ENCODE measurements at places on chromosomes 11 and 22.

DNA sequence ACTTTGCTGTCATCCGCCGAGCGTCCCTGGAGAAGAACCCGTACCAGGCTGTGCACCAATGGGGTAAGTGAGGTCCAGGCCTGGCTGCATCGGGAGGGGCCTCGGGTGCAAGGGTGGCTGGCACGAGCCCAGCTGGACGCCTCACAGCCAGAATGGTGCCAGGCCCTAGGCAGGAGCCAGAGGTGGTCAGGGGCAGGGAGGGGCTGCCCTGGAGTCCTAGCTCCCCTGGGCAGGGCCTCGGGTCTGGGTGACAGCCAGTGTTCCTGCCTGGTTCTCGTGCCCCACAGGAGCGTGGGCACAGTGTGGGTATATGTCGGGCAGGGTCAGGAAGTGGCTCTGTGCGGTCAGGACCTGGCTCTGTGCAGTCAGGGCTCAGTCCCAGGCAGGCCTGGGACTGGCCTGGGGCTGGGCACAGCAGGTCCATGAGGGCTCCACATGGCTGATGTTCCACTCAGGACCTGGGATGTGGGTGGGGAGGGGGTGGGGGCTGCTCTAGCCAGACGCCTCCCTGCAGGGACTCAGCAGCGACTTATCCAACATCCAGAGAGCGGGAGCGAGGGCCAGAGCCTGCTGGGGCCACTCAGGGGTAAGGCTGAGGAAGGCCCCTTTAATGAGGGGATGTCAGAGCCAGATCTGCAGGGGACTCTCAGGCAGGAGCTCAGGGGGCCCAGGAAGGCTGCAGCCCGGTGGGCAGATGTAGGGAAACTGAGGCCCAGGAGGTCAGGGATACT, 1.2 kb downstream of the TSPAN32 start:
- no peak for DNase-seq

DNA sequence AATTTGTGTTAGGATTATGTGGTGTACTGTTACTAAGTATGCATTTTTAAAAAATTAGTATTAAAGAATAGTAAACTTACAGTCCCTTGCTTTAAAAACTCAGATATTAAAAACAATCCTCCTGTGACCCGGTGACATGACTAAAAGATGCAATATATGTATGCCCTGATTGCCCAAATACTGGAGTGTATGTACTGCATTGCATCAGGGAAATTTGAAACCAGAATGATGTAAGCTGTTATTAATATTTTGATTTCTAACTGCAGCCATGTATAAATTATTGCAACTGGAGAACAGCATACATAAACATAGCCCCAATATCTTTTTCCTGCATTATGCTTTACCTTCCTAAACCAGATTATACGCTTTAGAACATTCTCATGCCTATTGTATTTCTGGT, 3.7 kb upstream of the HSPA8 start:
- DNase-seq = no peak

DNA sequence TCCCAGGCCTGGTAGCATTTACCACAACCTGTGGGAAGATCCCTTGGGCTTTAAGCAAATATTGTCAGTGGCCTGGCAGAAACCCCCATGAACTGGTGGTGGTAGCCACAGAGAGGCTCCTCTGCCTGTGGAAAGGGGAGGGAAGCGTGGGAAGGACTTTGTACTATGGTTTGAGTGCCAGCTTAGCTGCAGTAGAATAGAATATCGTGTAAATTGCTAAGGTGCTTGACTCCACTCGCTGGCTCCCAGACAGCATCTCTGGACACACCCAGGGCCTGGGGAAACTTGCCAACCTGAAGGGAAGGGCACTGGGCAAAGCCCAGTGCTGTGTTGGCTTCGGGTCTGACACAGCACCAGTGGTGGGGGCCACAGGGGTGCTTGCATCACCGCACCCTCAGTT, 52.6 kb downstream of the XRRA1 start:
- DNase-seq = no peak

GRCh38 chr22:46801331-46801811, 38.9 kb downstream of the TBC1D22A start:
- no peak for DNase-seq

DNA sequence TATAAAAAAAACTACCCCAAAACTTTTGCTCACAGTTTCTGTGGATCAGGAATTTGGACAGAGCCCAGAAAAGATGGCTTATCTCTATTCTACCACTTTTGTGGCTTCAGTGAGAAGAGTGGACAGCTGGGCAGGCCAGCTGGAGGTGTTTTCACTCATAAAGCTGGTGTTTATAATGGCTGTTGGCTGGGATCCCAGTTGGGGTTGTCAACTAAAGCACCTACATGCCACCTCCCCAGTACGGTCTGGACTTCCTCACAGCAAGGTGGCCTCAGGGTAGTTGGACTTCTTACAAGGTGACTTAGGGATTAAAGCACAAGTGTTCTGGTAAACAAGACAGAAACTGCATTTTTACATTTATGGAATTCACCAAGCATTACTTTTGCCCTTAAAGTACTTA, 171.0 kb downstream of the NELL1 start:
- peak; percentile 80 for DNase-seq

DNA sequence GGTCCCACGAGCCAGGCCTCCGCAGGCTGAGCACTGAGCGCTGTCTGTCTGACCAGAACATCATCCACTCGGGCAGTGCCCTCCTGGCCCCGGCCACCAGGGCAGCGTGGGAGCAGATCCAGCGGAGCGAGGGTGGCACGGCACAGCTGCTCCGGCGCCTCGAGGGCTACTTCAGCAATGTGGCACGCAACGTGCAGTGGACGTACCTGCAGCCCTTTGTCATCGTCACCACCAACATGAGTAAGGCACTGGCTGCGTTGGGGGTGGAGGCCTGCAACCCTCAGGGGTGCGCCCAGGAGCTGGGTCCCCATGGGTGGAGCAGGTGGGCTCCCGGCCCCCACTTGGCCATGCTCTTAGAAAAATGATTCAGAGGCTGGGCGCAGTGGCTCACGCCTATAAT, 49.7 kb upstream of the PRODH start:
- DNase-seq = no peak

GRCh38 chr11:123682696-123683410, 28.4 kb upstream of the SCN3B start:
- DNase-seq = no peak

DNA sequence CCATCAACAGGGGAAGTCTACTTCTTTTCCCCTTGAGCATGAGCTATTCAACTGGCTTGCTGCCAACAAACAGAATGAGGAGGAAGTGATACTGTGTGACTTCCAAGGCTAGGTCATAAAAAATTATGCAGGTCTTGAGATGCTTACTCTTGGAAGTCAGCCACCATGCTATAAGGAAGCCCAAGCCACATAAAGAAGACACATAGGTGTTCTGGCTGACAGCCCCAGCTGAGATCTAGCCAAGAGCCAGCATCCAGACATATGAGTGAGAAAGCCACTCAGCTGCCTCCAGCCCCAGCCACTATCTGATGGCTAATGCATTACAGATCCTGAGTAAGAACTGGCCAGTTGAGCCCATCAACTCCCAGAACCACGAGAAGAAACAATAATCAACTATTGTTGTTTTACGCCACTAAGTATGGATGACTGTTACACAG, 31.0 kb upstream of the PPP2R1B start:
- no peak for DNase-seq

DNA sequence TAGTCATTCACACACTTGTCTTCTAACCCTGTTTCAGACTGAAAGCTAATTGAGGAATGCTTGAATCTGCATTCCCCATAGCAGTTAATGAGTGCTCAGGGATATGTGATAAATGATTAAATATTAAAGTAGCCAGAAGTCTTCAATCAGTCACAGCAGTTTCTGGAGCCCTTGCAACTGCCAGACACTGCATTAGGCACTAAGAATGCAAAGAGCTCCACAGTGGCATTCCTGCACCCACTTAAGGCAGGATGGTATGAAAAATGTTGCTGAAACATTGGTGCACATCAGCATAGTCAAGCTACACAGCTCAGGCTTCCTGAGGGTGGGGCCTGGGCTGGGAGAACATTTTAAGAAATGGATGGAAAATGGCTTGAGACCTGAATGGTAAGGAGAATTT, 6.5 kb downstream of the DTX4 start:
- no peak for DNase-seq

DNA sequence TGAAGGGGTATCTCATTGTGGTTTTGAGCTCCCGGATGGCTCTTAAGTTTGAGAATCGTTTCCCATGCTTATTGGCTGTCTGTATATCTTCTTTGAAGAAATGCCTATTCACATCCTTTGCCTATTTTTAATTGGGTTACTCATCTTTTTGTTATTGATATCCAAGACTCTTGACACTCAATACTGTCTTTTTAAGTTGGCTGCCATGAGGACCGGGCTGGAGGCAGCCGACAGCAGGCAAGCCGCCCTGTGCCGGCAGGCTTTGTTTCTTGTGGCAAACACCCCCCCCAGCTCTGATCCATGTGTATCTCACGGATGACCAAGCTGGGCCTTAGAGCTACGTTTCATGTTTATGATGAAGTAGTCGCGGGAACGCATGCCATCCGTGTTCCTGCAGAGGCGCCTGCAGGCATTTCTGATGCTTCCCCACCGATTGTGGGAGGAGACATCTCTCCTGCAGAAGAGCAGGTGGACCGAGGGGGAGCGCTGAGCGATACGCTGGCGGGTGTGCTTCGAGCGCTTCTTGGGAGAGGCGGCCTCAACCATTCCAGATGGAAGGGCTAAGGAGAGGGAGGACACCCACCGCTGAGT, 95.8 kb downstream of the TBC1D22A start:
- no peak for DNase-seq

DNA sequence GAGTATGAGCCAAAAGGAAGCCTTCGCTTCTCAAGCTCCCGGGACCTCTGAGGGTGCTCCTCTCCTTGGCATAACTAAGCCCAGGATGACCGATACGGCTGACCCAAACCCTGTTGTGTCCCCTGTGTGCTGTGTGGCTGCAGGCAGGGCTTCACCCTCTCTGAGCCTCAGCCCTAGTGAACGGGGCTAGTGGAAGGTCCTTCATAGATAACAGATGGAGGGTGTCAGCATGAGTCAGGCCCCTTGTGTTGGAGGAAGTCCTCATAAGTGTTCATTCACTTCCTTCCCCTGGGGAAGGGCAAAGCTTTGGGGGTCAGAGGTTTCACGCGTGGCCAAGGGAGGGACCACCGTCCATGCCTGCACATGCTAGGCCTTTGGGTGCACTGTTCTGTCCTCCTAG, 21.5 kb downstream of the SHISAL1 start:
- DNase-seq = no peak

- DNase-seq = peak; percentile 47
These were observed 935 bp upstream of the RCOR2 start for GRCh38 chr11:63917692-63918506.

- no peak for DNase-seq
These were observed 4.2 kb upstream of the HBD start for GRCh38 chr11:5238486-5238885.

DNA sequence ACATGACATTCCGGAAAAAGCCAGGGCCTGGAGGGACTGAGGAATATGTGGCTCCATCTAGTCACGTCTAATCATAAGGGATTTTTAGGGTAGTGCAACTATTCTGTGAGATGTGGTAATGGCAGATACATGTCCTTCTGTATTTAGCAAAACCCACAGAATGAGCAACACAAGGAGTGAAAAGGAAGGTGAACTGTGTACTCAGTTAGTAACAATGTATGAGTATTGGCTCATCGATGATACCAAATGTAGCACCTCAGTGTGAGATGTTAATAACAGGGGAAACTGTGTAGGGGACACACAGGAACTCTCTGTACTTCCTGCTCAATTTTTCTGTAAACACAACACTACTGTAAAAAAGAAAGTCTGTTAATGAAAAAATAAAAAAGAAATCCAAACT, 42.0 kb upstream of the CARS1 start:
- no peak for DNase-seq
